Omental fat pad (tissue), 4 donors: ENCODE measurements at places on chromosomes 5 and 9. TPM values are rescaled to one million over a fixed set of nuclear protein-coding genes. Genes with fewer than 3 reads are reported as not detected.

The C6 gene
- total RNA-seq, result 27.9 TPM

The DBH gene
- not detected for total RNA-seq

GRCh38 chr5:137842296-137842695, 25.4 kb upstream of the MYOT start:
- no peak for DNase-seq

- no peak for DNase-seq
Observed at GRCh38 chr9:12230708-12231107, 462.5 kb upstream of the TYRP1 start.

DNA sequence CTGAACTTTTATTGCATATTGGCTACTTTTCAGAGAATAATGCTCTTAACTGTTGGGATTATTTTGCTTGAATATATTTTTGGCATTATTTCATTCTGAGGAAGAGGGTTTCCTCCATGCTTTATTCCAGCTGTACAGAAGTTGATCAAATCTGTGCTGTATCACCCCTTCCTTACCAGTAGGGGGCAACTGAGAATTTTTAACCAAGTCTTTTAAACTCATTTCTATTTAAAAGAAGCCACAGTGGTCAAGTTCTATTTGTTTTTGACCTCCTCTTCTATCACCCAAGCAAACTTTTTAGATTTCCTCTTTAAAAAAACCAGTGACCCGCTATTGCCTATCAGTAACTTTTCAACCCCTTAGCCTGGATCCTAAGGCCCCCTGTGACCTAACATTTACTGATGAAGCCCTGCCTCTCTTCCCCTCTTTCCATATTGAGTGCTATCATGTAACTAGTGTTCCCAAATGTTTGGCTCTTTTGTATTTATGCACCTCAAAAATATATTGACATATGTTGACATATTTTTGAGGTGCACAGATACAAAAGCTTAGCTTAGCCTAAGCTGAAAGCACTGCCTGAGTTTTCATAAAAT, 80.6 kb downstream of the FBXO4 start:
- DNase-seq, result no peak

DNA sequence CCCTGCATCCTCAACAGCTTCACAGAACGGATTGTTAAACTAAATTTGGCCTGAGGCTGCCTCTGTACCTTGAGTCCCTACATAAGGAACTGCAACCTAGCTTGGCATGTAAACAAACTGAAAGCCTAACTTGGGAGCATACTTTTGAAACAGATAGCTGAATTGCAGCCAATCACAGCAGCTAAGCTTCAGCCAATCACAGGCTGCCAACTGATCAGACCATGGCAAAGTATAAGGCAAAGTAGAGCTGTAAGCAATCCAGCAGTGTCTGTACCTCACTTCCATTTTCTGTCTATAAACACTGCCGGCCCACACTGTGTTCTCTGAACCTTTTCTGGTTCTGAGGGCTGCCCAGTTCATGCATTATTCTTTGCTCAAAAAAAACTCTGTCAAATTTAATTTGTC, 8.9 kb upstream of the ZNF483 start:
- DNase-seq, result no peak

- no peak for DNase-seq
Observed at GRCh38 chr5:62309107-62309506, 3.1 kb downstream of the KIF2A start.

DNA sequence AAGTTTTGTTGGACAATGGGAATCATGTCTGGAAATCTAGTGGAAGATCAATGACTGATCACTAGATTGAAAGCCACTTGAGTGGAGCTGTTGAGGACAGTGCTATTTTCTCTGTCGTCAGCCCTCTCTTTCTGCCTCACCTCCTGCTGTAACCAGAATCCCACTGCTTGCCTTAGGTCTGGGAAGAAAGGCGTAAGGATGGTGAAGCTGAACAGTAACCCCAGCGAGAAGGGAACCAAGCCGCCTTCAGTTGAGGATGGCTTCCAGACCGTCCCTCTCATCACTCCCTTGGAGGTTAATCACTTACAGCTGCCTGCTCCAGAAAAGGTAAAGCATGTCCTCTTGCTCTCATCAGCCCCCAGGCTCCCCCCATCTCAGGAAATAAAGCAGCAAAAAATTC, 1.1 kb downstream of the NSG2 start:
- DNase-seq, result no peak

DNA sequence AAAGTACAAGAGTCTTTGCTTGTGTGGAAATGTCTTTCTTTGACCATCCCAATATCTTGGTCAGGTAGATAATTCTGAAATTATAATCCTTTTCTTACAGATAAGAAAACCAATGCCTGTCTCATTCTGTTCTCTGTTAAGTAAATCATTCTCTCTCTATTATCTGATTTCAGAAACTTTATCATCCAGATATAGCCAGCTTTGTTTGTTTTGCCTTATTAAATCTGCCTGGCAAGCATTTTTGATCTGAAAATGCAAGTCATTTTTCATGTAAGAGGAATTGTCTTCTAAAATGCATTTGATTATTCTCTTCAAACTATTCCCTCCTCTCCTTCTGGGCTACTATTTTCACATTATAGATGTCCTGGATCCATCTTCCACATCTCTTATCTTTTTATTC, 625.5 kb downstream of the CCDC171 start:
- no peak for DNase-seq

DNA sequence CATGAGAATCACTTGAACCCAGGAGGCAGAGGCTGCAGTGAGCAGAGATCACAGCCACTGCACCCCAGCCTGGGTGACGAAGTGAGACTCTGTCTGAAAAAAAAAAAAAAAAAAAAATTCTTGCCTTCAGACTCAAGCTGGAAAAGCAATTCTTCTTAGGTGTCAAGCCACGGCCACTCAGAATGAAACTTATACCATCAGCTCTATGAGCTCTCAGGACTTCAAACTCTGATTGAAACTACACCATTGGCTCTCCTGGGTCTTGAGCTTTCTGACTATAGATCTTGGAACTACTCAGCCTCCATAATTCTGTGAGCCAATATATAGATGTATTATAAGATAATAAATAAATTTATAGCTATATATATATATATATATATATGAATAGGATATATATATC, 12.9 kb upstream of the FGF10 start:
- DNase-seq, result no peak

DNA sequence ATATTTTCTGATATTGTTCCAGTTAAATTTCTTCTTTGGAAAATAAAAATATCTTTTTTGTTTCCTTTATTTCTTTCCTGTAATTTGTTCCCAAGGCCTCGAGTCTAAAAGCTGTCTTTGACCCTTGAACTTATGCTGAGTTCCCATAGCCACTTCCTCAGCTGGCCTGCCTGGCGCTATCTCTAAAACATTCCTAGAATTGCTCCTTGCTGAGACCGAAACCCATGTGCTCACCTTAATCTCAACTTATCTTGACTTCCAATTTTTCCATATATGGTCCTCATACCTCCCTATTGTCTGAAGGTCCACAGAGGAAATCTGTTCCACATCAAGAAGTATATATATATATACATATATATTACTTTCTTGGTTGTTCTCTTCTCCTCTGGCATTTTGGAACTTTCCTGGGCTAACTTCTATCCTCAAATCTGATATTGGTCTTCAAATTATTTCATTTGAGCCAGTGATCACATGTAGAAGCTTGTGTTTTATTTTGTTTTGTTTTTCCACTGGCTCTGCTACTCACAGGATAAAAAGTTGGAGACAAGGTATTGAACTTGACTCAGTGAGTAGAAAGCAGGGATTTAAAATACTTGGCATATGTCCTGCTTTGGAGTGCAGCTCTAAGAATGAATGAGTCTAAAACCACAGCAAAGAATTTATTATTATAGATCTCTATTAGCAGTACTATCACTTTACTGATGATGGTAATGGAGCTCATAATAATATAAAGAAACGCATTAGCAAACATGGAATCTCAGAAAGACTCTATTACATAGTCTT, 45.2 kb downstream of the ENC1 start:
- DNase-seq, result no peak
